ENCODE measurements at places on chromosomes 1 and 21.

- DNase-seq, result no peak
Observed at GRCh38 chr1:59697150-59697800, 117.5 kb upstream of the HOOK1 start.

- no peak for DNase-seq
Observed at GRCh38 chr21:38898422-38899096, 92.8 kb downstream of the ETS2 start.

- no peak for DNase-seq
Observed at GRCh38 chr1:171420810-171421209, 64.5 kb upstream of the PRRC2C start.

- no peak for DNase-seq
Observed at GRCh38 chr1:1782399-1783221, 4.3 kb upstream of the NADK start.

DNA sequence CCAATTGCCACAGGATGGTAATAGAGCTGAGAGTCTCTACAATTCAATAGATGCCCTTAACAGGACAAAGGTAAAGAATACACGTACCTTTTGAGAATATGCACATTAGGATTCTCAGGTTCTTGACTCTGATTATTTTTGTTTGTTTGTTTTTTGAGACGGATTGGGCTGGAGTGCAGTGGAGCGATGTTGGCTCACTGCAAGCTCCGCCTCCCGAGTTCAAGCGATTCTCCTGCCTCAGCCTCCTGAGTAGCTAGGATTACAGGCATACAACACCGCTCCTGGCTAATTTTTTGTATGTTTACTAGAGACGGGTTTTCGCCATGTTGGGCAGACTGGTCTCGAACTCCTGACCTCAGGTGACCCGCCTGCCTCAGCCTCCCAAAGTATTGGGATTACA, 48.4 kb downstream of the TIAM1 start:
- no peak for DNase-seq

- no peak for DNase-seq
Observed at GRCh38 chr1:5370311-5370710, 621.9 kb downstream of the NPHP4 start.

- no peak for DNase-seq
Observed at GRCh38 chr1:97989094-97989680, 68.4 kb upstream of the DPYD start.

DNA sequence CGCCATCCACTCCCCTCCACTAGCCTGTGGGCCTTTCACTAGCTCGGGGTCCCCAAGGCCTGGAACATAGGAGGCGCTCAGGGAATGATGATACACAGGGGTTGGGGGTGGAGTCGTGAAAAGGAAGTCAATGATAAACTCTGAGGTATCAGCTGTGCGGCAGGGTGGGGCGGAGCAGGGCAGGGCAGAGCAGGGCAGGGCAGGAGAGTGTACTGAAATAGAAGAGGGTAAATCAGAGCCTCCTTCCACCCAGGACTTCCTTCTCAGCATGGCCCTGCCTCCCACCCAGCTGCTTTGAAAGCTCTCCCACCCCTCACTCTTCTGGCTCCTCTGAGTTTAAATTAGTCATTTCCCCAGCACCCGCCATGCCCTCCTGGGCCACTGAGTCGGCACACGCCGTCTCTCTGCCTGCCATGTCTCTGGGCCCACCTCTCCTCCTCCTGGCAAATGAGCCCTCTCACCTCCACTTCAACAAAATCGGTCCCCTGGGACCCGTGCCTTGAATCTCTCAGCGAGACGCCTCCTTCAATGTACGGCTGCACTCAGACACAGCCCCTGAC, 16.9 kb downstream of the CAPZB start:
- no peak for DNase-seq

- DNase-seq, result no peak
Observed at GRCh38 chr1:96524100-96524499, 197.5 kb upstream of the PTBP2 start.

DNA sequence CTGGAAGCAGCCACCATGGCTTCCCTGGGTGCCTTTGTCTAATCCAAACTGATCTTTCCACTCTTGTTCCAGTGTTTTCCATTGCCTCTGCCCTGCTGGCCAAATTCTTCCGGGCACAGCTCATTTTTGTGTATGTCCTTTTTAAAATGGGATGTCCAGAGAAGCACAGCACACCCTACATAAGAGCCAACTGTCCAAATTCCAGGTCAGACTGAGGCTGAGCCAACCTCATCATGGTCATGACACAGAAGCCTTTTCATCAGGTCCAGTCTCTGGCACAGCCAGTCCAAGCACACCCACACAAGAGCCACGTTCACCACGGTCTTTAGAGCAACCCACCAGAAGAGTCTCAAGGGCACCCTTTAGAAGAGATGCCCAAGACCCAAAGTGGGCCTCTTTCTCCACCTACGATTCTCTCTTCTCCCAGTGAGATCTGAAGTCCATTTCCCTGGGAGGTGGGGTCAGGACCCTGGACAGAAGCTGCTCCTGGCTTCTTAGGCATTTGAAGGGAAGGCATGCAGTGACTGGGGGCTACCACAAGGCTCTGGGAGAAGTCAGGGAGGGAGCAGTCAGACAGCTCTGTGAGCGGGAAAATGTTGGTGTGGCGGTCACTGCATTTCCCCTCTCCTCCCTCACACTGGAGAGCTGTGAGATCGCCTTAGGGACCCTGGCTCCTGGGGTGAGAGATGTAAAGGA, 53.2 kb downstream of the SYT2 start:
- peak; percentile 82 for DNase-seq

DNA sequence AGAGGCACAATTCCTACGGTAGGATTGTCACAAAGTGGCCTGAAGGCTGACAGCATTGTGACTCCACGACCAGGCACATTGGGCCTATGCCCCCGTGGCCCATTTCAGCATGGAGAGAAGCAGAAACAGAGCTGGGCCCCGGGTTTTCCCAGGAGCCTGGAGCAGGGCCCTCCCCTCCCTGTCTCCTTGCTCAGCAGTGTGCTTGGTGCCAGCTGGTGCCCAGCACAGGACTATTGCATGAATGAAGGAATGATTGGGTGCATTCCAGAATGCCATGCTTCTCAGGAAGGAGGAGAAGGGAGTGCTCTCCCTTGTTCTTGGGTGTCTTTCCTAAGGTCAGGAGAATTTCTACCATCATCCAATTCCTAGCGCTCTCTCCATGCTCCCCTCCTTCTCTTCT, 33.7 kb downstream of the IER5 start:
- DNase-seq, result peak; percentile 91

DNA sequence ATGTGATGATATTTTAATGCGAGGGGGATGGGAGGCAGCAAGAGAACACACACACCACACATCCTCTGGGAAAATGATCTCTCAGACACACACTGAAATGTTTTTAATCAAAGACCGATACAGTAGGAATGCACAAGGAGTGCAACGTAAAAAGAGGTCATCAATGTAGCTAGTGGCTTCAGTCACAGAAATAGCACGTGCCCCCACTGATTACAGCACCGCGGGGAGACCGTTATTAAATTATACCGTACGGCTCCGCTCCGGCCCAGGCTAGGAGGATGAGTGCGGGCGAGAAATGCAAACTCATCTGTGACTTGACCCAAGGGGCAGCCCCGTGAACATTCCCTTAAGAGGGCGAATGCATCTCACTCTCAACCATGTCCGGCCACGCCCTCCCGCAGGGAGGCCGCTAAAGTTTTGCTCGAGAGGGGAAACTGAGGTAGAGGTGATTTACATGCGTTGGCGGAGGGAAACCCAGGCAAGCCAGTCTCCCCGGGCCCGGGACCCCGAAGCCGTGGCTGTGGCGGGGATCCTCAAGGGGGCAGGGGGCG, 552 bp downstream of the UBR4 start:
- peak; percentile 23 for DNase-seq

DNA sequence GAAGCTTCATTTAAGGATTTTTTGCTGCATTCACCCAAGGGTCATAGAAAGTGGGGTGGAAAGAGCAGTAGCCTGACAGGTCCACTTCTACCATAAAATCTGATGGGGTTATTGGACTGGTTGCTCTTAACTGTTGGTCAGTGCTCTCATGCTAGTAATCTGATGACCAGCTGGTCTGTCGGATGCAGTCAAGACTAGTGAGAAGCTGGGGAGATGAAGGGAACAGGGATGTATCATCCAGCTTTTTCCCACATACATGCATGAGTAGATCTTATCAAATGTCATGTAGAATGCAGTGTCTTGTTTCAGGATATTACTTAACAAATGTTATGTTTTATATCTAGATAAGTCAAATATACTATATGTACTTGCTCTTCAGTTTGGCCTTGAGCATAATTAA, 11.1 kb downstream of the ATP1B1 start:
- no peak for DNase-seq

DNA sequence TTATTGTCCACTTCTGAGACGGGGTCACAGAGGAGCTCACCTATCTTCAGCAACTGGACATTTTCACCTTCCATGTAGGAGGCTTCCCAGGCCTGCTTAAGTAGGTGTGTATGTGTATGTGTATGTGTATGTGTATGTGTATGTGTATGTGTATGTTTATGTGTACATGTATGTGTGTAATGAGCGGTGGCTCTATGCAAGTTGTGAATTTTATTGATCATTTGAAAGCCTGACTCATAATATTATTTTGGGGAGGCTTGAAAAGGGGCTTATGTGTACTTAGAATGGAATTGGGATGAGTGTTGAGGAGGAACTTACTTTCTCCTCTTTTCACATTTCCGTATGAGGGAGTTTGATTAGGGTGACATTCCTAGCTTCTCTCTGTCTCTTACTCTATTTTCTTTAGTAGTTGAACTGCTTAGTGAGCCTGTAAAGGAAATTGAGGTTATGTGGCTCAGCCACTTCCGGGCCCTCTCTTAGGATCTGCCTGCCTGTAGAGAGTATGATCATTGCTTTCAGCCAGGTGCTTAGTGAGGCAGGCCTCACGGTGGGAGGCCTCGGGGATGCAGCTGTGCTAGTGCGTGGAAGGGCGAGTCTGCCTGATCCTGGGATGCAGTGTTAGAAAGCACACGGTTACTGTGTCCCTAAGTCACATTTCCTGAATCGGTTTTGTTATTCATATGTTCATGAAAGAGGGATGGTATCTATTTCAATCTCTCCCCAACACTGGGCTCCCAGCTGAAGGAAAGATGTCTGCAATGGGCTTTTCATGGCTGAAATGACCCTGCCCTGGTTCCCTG, 61.0 kb downstream of the IER5 start:
- no peak for DNase-seq

GRCh38 chr21:45100866-45101265, 26.5 kb downstream of the ADARB1 start:
- no peak for DNase-seq

DNA sequence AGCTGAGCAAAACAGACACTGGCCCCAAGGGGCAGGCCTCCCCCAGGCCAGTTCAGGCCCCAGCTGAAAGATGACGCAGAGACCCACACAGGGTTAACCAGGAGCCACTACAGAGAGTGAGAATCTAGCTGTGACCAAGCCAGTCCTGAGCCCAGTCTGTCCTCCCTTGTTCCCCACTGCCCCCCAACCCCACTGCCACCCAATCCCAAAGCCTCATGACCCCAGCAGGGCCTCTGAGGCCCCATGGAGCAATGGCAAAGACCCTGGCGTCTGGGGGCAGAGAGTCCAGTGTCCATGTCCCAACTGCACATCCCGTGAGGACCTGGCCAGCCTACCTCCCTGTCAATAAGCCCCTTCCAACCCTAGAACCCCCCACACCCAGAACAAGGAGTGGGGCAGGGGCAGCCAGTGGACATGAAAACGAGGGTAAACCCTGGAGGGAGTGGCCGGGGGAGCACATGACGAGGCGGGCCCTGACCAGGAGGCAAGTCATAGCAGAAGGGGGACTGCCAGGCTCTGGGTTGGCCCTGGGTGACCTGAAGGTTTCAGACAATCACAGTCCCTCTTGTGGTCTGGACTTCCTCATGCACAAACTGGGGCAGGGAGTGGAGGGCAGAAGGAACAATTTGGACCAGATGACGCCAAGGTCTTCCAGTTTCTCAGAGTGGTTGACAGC, 100.5 kb downstream of the GLIS1 start:
- DNase-seq, result no peak

GRCh38 chr1:196774175-196774574, 465 bp upstream of the CFHR3 start:
- DNase-seq, result no peak

DNA sequence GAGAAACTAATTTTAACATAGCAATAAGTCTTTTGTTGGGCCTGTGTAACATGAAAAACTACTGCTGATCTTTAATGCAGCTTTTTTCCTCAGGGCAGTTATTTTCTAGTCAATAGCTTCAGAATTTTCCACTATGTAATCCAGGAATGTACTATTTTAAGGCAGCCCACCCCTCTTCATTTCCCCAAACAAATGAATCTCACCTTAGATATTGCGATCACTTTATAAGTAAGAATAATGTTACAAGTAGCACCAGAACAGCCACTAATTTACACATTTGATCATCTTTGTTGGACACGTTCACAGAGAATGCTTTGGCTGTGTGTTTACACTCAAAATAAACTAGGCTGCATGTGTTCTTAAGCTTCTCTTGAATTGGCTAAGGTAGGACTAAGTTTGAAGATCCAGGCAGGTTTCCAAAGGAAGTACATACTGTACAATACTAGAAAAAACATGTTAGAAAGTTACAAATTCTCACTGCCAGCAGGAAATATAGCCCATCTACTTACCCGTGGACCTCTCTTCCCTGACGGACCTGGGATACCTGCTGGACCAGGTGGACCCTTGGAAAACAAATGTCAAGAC, 41.7 kb downstream of the COL24A1 start:
- no peak for DNase-seq

All from cerebellar cortex (tissue), 1 donor.